ENCODE measurements at places on chromosomes 16 and 17.

DNA sequence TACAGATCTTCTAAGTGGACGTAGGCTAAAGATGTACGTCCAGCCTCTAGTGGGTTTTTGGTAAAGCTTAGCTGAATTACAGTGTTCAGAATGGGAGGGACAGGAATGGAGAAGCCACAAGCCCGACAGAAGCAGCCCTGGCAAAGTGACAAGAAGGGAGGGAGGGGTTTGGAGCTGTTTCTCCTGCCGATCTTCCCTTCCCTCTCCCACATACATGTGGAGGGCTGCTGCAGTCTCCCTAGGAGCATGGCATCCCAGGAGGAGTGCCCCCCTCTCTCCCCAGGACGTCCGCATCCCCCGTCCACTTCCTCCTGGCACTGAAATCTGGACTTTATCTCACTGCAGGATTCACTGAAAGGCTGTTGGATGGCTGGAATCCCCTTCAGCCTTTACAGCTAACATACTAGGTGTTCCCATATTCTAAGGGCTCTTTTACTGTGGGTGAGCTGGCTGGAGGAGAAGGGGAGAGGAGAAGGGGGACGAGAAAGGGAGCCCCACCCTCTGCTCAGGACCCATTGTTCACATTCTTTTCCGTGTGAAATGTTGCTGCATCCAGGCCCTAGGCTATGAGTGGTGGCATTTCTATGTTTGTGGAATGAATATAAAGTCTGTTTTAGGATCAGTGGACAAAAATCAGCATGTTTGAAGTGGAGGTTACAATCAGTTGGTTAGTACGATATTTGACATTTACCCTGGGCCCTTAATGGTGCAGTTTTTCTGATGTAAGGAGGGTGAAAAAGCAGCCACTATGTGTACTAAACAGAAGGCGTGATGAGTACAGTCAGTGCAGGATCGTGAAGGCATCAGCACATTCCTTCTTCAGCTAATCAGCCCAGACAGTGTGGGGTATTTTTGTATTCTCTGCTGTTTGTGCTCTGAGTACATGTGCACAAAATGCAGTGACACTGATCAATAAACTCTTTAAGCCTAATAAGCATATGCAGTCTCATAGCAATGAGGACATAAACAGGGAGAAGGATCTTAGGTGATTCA lies 94.6 kb downstream of the SPECC1 start:
- peak; percentile 70 for ATAC-seq

GRCh38 chr16:19223235-19224170 lies 55.5 kb downstream of the SYT17 start:
- no peak for ATAC-seq

DNA sequence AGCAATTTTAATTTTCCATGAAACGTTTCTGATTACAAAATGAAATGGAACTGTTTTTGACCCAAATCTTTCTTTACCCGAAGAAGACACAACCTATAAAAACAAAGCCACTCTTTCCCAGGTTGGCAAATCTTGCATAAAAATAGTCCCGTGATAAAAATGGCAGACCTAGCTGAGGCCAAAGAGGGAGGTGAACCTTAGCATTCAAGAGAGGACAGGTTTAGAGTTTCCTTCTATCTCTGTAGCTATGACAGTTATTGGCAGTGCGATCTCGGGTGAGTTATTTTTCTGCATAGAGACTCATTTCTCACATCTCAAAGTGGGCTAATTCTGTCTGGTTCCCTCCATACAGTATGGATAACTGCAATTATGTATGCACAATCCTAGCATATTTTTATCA lies 241.4 kb downstream of the MAP2K6 start:
- no peak for ATAC-seq

DNA sequence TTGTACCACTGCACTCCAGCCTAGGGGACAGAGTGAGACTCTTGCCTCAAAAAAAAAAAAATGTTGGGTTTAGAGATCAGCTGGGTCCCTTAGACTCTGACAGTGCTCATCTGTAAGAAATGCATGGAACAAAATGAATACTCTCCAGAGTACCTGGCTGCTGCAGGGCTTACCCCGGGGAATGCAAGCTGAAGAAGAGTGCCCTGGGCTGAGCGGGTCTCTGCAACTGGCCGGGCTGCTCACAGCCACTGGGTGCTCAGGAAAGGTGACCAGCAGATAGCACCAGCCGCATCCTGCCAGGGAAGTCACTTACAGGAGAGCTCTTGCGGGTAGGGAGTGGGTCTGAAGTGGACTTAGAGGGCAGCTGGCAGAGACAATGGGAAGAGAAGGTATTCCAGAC lies 82.1 kb downstream of the GAS7 start:
- no peak for ATAC-seq

DNA sequence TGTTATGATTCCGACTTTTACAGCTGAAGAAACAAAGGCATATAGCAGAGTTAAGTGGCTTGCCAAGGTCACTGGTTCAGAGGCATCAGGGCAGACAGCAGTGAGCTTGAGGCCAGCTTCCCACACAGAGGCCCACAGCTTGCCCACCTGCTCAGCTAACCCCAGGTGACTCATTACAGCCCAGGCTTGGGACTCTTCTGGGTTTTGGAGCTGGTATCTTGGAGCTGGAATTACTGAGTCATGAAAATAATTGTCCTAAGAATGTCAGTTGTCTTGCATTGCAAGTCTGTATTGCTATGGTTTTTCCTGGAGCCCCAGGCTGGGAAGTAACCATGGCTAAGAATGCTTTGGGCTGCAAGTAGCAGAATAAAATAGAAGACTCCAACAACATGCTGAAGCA lies 32.4 kb upstream of the IRX3 start:
- ATAC-seq, result peak; percentile 54

DNA sequence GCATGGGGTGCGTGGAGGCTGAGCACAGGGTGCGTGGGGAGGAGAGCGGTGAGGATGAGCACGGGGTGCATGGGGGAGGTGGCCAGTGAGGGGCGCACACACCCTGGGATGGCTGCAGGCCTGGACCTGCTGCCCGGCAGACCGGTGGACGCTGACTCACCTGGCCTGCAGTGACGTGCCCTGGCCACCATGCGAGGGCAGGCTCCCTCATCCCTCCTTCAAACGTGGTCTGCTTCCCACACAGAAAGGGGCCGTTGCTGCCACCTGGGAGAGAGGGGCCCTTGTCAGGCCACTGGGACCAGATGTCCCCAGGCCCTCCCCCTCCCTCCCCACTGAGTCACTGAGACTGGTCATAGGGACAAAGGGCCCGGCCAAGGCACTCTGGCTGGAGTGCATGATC lies 20.1 kb upstream of the APRT start:
- ATAC-seq, result peak; percentile 40

DNA sequence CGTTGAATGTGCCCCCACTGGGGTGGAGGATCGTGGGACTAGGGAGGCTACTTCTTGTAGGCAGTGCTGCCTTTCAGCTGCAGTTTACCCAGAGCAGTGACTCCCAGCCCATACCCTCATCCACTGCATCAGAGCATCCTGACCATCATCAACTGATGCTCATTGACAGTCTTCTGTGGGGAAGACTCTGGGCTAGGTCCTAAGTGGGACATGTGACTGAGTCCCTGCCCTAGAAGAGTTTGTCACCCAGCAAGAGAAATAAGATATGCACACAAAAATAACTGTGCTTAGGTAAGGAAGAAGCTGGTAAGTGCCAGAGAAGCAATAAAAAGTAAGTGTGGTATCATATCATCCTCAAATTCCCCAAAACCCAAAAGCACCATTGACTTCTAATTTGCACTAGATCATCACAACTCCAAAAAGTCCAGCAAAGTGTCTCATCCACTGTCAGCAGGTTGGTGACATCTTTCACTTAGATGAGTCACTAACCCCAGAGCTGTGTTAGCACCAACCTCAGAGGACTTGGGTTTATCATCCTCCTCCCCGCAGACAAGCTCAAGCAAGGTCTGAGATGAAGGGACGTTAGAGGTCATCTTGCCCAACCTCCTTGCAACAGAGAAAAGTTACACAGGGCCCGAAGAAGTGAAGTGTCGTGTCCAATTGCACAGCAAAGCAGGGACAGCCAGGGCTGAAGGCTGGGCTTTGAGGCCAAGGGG lies 99.0 kb downstream of the CCDC182 start:
- ATAC-seq, result no peak

DNA sequence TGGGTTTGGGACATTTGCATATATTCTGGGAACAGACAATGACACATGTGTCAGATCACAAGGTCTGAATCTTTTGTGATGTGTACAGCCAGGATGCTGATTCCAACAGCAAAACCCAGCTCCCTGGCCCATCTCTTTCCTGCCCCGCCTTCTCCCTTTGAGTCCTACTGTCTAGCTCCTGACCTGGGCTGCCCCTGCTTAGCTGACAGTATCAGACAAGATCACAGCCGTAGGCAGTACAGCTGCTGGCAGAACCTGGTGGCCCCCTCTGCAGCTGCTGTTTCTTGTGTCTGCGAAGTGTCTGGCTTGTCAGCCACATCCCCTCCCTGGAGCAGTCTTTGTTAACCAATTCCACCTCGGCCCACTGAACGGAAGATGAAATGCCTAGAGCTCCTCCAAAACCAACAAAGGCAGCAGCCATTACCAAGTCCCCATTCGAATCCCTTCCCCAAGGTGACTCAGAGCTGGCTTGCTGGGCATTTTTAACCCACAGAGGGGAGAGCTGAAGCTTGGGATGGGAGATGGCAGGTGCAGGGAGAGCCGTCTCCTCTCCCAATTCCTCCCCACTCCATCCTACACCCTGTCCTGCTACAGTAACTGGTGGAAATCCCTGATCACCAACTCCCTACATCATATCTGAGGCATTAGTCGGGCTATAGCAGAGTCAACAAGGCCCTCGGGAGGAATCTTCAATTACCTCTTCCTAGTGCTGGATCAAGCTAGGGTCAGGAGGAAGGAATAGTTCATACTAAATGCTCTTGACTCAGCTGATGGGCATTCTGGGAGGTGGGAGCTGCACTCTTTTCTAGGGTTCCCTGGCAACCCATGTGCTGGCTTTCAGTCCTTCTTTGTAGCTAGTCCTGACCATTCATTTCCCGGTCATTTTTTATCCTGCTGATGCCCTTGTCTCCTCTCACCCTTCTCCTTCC lies 5.8 kb downstream of the PIPOX start:
- peak; percentile 97 for ATAC-seq

DNA sequence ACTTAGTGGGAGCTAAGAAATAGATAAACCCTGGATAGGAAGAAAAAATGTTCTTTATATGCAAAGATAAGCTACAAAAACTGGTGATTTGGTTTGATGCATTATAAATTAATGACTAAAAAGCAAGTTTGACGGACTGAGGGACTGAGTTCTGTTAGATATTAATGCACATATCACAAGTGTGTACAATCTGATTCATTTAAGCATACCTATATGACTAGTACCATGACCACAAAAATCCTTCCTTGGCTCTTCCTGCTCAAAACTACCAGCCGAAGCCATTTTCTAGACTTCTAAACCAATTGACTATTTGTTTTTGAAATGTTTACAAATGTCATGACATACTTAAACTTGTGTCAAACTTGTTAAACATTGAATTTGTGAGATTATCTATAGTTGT lies 374.5 kb upstream of the MON1B start:
- no peak for ATAC-seq

- ATAC-seq, result no peak
Measured at GRCh38 chr17:3960764-3961163, 3.5 kb downstream of the ATP2A3 start.

- ATAC-seq, result no peak
Measured at GRCh38 chr16:30348113-30348512, 7.0 kb downstream of the CD2BP2 start.

GRCh38 chr17:75011401-75012095 lies 922 bp upstream of the MRPL58 start:
- peak; percentile 36 for ATAC-seq

- ATAC-seq, result no peak
Measured at GRCh38 chr16:70432723-70433457, 6.0 kb downstream of the ST3GAL2 start.

GRCh38 chr17:2939714-2940351 lies 123.6 kb downstream of the OR1D5 start:
- ATAC-seq, result no peak
